Immature natural killer cell (primary cell): ENCODE measurements at places on chromosomes 6 and 20.

DNA sequence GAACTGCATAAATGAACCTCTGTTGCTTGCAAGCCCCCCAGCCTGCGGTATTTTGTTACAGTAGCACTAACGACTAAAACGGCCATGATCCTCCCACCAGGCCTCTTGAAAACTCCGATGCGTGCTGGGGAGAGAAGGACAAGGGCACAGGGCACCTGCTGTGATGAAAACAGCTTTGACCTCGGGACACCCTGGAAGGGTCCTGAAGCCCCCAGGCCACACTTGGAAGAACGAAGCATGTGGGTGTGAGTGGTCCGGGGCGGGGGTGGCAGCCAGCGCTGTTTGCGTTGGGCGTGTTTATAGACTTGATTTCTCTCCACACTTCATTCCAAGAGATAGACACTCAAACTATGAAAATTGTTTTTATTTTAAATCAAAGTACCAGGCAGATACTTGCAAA, 13.2 kb upstream of the HELZ2 start:
- no peak overlapping the region for H3K4me3 ChIP-seq
- H3K4me1 ChIP-seq = no peaks in the 10 kb centered on the region
- H3K27me3 ChIP-seq = no peaks in the 10 kb centered on the region
- H3K27ac ChIP-seq = no peak overlapping the region
- peaks cover 8% of the 10 kb centered on the region for H3K36me3 ChIP-seq

DNA sequence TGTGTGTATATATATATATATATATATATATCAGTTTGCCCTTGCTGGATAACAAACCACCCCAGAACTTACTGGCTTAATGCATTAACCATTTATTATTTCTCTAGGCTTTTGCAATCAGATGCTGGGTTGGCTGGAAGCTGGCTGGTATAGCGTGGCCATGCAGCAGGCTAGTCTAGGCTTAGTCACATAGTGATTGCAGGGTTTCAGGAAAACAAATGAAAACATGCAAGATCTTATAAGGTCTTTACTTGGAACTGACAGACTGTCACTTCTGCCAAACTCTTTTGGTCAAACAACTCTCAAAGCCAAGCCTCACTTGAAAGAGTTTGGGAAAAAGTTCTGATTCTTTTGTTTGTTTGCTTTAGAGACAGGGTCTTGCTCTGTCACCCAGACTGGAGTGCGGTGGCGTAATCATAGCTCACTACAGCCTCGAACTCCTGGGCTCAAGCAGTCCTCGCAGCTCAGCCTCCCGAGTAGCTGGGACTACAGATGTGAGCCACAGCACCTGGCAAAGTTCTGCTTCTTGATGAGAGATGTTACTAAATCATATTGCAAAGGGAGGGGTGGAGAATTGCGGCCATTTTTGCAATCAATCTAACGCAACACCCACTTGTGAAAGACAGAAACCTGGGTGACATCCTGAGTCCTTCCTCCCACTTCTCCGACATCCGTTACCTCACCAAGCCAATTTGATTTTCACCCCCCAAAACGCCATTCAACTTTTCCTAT, 74.6 kb upstream of the RNF24 start:
- no peak overlapping the region for H3K27ac ChIP-seq
- H3K4me3 ChIP-seq = no peak overlapping the region
- peaks cover 4% of the 10 kb centered on the region for H3K27me3 ChIP-seq
- H3K4me1 ChIP-seq = peaks cover 8% of the 10 kb centered on the region
- DNase-seq = no peak

GRCh38 chr6:2215342-2215741, 30.1 kb downstream of the GMDS start:
- H3K36me3 ChIP-seq = no peaks in the 10 kb centered on the region
- no peak for DNase-seq

DNA sequence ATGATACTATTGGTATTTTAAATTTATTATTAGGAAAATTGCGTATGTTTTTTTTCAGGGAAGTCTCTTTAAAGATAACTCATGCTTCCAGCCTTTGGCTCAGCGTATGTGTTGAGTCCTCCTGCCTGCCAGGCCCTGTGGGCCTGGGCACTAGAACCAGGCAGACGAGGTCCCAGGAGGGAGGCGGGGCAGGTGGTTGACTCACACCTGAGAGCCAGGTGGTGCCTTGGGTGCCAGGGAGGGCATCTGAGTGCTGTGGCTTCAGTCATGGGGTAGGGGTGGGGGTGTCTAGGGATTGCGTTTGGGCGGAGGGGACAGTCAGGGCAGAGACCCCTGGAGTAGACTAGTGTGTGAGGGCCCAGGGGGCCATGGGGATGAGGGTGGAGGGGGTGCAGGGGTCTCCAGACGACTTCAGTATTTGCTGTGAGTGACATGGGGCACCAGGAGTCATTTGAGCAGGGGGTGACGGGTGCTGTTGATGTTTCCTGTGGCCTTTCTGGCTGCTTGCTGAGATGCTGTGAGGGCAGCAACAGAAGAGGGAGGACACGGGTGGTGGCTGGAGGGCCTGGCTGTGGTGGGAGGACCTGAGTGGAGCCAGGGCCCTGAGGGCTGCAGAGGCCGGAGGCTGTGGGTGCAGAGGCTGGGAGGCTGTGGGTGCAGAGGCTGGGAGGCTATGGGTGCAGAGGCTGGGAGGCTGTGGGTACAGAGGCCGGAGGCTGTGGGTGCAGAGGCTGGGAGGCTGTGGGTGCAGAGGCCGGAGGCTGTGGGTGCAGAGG, 14.8 kb upstream of the ADRM1 start:
- H3K36me3 ChIP-seq = peaks cover 12% of the 10 kb centered on the region
- peaks cover 24% of the 10 kb centered on the region for H3K4me1 ChIP-seq
- no peak overlapping the region for H3K4me3 ChIP-seq
- no peak for DNase-seq

GRCh38 chr6:36347621-36348020, 10.9 kb upstream of the BNIP5 start:
- no peaks in the 10 kb centered on the region for H3K4me1 ChIP-seq
- no peak overlapping the region for H3K4me3 ChIP-seq
- H3K36me3 ChIP-seq = no peaks in the 10 kb centered on the region

GRCh38 chr6:168660400-168660945, 219.5 kb downstream of the SMOC2 start:
- peaks cover 3% of the 10 kb centered on the region for H3K27me3 ChIP-seq
- no peak overlapping the region for H3K27ac ChIP-seq
- H3K4me3 ChIP-seq = no peak overlapping the region
- no peaks in the 10 kb centered on the region for H3K36me3 ChIP-seq

DNA sequence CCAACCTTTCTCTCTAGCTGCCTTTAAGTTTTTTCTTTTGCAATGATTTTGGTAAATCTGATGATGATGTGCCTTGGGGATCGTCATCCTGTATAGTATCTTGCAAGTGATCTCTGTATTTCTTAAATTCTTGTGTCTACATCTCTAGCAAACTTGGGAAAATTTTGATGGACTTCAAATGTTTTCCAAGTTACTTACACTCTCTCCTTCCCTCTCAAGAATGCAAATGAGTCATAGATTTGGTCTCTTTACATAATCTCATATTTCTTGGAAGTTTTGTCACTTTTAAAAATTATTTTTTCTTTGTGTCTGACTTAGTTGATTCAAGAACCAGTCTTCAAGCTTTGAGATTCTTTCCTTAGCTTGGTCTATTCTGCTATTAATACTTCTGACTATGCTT, 176.4 kb downstream of the TBC1D32 start:
- no peaks in the 10 kb centered on the region for H3K4me1 ChIP-seq
- DNase-seq = no peak
- no peak overlapping the region for H3K27ac ChIP-seq
- no peak overlapping the region for H3K4me3 ChIP-seq

GRCh38 chr20:2130062-2130591, 28.5 kb downstream of the STK35 start:
- H3K27me3 ChIP-seq = no peaks in the 10 kb centered on the region
- no peaks in the 10 kb centered on the region for H3K36me3 ChIP-seq
- H3K4me3 ChIP-seq = peak overlapping the region; percentile 16
- H3K4me1 ChIP-seq = peaks cover 70% of the 10 kb centered on the region
- DNase-seq = no peak
- H3K27ac ChIP-seq = no peak overlapping the region

DNA sequence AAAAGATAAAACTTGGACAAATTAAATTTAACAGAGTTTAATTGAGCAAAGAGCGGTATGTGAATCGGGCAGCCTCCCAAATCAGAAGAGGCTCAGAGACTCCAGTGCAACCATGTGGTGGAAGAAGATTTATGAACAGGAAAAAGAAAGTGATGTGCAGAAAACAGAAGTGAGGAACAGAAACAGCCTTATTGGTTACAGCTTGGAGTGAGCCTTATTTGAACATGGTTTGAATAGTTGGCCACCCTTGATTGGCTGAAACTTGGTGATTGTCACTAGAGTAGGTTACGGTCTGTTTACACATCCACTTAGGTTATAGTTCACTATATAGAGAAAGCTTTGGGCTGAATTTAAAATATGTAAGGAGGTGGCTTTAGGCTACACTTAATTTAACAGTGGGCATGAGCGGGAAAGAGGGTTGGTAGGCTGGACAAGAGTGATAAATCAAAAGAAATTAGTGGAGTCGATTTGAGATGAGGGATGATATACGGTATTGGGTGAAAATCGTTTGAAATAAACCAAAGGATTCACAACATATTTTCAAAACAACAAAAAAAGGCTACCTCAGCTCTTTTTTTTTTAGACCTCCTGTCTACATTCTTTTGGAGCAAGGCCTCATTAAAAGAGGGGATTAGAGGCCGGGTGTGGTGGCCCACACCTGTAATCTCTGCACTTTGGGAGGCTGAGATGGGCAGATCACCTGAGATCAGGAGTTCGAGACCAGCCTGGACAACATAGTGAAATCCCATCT, 84.3 kb upstream of the PREP start:
- no peak for DNase-seq
- no peaks in the 10 kb centered on the region for H3K36me3 ChIP-seq

- peaks cover 29% of the 10 kb centered on the region for H3K36me3 ChIP-seq
- H3K4me3 ChIP-seq = no peak overlapping the region
- no peak overlapping the region for H3K27ac ChIP-seq
These were observed 62.7 kb downstream of the DZANK1 start for GRCh38 chr20:18404172-18404571.

- DNase-seq = no peak
- H3K4me3 ChIP-seq = no peak overlapping the region
- H3K4me1 ChIP-seq = no peaks in the 10 kb centered on the region
- no peaks in the 10 kb centered on the region for H3K27me3 ChIP-seq
- no peaks in the 10 kb centered on the region for H3K36me3 ChIP-seq
These were observed 9.3 kb upstream of the DTD1 start for GRCh38 chr20:18578581-18578980.

GRCh38 chr6:157962601-157963302, 18.9 kb upstream of the SYNJ2 start:
- H3K36me3 ChIP-seq = no peaks in the 10 kb centered on the region
- no peak for DNase-seq
- peak overlapping the region; percentile 64 for H3K4me3 ChIP-seq
- H3K27ac ChIP-seq = no peak overlapping the region

GRCh38 chr6:13304101-13304500, 24.2 kb downstream of the TBC1D7 start:
- H3K36me3 ChIP-seq = peaks cover 45% of the 10 kb centered on the region
- H3K27ac ChIP-seq = peak overlapping the region; percentile 70
- DNase-seq = no peak
- H3K4me1 ChIP-seq = peaks cover 20% of the 10 kb centered on the region

GRCh38 chr20:38205001-38205400, 39.9 kb upstream of the TGM2 start:
- H3K4me3 ChIP-seq = no peak overlapping the region
- no peak for DNase-seq
- H3K27me3 ChIP-seq = no peaks in the 10 kb centered on the region

DNA sequence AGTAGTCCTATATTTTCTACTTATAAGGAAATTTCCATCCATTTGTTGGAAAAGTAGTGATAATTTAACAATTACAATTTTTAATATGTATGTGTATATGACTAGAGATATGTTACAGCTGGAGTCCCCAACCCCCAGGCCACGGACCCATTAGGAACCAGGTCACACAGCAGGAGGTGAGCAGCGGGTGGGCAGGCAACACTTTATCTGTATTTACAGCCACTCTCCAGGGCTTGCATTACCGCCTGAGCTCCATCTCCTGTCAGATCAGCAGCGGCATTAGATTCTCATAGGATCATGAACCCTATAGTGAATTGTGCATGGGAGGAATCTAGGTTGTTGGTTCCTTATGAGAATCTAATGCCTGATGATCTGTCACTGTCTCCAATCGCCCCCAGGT, 46.8 kb downstream of the TRDN start:
- no peaks in the 10 kb centered on the region for H3K4me1 ChIP-seq
- H3K27me3 ChIP-seq = peaks cover 2% of the 10 kb centered on the region
- DNase-seq = no peak
- no peak overlapping the region for H3K27ac ChIP-seq
- H3K36me3 ChIP-seq = no peaks in the 10 kb centered on the region
- H3K4me3 ChIP-seq = no peak overlapping the region

DNA sequence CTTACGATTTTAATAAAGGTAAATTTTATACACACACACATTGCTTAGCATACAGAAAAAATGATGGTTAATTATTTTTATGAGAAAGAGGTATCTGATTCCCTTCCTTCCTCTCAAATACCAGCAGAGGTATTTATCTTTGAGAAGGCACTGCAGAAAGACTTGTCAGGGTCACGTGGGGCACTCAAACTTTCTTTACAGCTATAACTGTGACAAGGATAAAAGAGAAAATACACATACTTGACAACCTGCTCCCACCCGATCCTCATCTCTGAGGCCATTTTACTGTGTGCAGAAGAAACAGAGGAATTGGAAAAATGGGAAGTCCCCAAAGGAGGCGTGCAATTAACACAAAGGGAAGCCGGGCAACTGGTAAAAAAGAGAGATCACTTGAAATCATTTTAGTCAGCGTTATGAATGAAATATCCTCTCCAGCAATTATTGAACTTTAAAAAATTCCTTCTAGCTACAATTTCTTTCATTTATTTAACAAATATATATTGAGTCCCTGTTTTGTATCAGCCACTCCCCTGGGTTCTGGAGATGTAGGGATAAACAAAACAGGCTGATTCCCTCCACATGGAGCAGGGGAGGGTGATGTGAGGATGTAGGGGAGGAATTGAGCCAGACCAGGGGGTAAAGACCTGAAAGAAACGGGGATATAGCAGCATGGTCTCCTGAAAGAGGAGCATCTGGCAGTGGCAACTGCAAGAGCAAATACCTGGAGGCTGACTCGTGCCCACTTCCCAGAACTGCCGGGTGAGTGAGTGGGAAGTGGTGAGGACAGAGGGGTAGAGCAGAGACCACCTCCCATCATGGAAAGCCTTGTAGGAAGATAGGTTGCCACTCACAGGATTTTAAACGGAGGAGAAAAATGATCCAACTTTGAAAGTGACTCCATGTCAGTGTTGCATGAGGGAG, 510.3 kb downstream of the KIF16B start:
- peaks cover 3% of the 10 kb centered on the region for H3K27me3 ChIP-seq
- no peaks in the 10 kb centered on the region for H3K4me1 ChIP-seq
- no peak for DNase-seq
- no peak overlapping the region for H3K27ac ChIP-seq
- no peaks in the 10 kb centered on the region for H3K36me3 ChIP-seq
- H3K4me3 ChIP-seq = no peak overlapping the region

GRCh38 chr6:15593798-15594197, 69.0 kb downstream of the DTNBP1 start:
- H3K4me1 ChIP-seq = peaks cover 76% of the 10 kb centered on the region
- peaks cover 15% of the 10 kb centered on the region for H3K36me3 ChIP-seq
- peak overlapping the region; percentile 26 for H3K4me3 ChIP-seq
- H3K27me3 ChIP-seq = no peaks in the 10 kb centered on the region

- no peak overlapping the region for H3K4me3 ChIP-seq
- no peaks in the 10 kb centered on the region for H3K36me3 ChIP-seq
- H3K27ac ChIP-seq = no peak overlapping the region
- no peak for DNase-seq
- H3K27me3 ChIP-seq = peaks cover 2% of the 10 kb centered on the region
These were observed 231.4 kb upstream of the ECI2 start for GRCh38 chr6:4366635-4367395.

GRCh38 chr6:87558446-87558845, 31.3 kb downstream of the RARS2 start:
- H3K27me3 ChIP-seq = no peaks in the 10 kb centered on the region
- no peak for DNase-seq
- no peaks in the 10 kb centered on the region for H3K4me1 ChIP-seq
- H3K36me3 ChIP-seq = peaks cover 44% of the 10 kb centered on the region
- no peak overlapping the region for H3K4me3 ChIP-seq
